ENCODE measurements at places on chromosomes 6 and 20.

- no peak for DNase-seq
Measured at GRCh38 chr20:64192406-64192805, 28.2 kb downstream of the MYT1 start.

DNA sequence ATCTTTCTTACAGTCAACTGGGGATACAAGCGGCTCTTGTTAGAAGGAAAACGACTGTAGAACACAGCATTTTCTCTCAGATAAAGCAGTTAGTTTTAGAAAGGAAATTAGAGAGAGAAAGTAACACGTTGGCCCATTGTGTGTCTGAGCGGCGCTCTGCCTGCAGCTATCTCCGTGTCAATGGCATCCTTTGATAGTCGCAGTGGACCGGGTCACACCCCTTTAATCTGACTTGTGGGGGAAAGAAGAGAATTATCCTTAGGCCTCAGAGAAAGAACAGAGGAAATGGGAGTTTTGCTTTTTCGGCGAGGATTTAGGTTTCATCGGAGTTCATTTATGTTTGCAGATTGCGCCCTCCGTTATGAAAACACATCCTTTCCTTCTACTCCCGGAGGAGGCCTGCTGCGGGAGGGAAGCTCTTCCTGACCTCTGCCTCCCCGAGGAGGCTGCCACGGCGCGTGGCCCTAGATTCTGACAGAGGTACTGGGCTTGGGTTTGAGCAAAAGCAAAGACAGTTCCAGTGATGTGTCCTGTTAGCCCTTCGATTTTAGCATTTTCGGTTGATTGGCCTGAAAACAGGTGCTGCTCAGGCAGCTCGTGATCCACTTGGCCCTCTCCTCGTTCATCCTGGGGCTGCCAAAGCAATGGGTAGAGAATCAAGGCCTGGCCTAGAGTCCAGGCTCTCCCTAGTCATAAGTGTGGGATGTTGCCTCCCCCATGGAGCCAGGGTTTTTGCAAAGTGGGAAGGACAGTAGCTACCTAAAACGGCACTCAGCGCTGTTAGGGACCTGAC, 74.9 kb downstream of the ZDHHC14 start:
- DNase-seq, result no peak

DNA sequence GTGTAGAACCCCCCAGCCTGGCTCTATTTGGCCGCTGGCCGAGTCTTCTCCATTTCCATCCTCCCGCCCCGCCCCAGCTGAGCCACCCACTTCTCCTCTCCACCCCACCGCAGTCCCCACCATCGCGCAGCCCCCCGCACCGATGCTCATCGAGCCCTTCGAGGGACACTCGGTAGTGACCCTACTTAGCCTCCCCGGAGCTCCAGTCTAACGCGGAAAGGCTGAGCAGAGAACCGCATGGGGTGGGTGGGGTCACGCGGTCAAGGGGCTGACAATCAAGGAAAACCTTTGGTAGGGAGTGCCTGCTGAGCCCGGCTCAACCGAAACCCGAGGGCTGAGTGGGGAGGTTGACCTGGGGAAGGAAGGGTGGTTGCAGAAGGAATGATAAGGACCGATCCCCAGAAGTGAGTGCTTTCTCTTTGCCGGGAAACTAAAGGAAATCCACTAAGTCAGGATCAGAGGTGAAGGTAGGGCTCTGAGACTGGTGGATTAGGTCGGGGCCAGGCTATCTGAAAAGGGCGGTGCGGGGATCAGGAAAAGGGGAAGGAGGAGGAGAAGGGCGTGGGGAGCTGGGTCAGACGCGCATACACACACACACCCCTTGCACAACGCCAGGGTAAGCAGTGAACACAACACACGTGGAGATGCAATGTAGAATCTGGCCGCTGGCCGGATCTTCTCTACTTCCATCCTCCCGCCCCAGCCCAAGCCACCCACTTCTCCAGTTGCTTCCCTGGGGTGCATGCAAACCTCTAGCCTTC, 49.8 kb downstream of the CPXM1 start:
- DNase-seq, result no peak

- no peak for DNase-seq
Measured at GRCh38 chr6:53347250-53347920, 1.4 kb downstream of the ELOVL5 start.

- no peak for DNase-seq
Measured at GRCh38 chr6:135305684-135306083, 124.6 kb downstream of the MYB start.

GRCh38 chr6:44179072-44179536, 20.5 kb downstream of the CAPN11 start:
- DNase-seq, result no peak

DNA sequence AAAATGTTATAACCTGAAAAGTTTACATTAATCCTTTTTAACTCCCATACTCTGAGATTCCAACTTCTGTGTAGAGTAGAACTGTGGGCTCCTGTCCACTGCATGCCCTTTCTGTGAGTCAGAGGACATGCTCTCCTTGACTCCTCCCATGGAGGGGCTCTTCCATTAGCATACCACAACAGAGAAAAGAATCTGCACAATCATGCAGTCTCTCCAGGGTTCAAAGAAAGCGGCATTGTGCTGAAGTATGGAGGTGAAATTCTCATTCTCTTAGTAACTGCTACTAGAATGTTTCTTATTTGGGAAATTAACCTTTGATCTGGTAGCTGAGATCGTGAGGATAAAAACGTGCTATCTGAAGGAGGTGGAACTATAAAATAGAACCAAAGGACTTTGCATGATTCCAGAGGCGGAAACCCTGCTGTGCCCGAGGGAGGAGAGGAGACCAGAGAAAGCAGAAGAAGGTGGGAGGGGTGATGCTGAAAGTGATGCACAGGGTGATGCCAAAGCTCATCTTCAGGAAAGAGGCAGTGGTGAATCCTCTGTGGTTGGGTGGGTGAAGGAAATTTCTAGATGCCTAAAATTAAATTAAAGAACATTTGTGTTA, 202.2 kb upstream of the PCSK2 start:
- no peak for DNase-seq

- DNase-seq, result no peak
Measured at GRCh38 chr6:104640150-104640700, 219.5 kb downstream of the HACE1 start.

- DNase-seq, result no peak
Measured at GRCh38 chr6:163733061-163733460, 318.5 kb downstream of the QKI start.

DNA sequence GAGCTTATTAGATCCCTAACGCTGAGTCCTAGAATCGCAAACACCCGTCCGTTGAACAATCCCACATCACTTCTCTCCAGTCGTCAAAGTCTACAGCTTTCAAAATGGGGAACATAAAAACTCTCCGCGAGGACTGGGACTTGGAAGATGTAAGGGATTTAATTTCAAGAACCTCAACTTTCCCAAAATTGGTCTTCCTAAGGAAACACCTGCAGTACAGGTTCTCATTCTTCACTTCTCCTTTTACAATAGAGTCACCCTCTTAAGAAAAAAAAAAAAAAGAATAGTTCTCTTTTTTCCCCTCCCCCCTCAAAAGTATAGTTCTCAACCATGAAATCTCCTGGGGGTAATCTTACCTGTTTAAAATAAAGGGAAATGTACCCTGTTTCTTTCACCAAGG, 6.6 kb upstream of the ZBTB22 start:
- no peak for DNase-seq

DNA sequence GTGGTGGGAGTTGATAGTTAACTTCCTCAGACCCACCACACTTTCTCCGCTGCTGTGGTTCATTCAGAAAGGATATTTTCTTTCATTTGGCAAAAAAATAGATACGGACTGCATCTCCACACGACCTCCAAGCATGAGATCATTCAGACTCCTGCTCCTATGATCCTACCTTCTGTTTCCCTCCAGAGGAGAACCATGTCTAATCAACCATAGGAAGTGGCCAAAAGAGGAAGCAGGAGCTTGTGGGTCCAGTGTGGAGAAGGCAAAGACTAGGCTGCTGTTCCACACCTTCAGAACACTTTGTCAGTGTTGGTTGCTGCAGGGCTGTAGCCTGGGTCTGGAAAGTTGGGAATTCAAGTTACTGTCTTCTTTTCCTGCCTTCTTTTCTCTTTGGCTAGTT, 10.6 kb upstream of the KIF13A start:
- DNase-seq, result no peak
